ENCODE measurements at places on chromosomes 6 and 20.

GRCh38 chr6:7073821-7074525 lies 33.8 kb upstream of the RREB1 start:
- no peak for DNase-seq

- DNase-seq: no peak
These were observed 54.9 kb upstream of the NT5E start for GRCh38 chr6:85394853-85395538.

DNA sequence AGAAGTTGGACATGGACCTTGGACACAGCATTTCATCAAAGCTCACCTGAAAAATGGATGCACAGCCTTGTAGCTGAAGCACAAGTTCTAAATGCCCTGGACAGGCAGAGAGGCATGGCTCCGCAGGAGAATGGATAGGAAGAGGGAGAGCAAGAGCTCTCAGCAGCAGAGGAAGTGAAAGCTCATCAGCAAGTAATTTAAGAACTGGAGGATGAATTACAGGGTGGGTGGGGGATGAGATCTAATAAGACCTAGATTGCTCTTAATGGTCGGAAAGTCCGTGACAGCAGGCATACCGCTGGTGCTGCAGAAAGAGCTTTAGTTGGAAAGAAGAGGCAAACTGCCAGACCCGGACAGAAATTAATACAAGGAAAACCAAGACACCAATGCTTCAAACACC lies 37.3 kb upstream of the SAYSD1 start:
- DNase-seq: no peak

DNA sequence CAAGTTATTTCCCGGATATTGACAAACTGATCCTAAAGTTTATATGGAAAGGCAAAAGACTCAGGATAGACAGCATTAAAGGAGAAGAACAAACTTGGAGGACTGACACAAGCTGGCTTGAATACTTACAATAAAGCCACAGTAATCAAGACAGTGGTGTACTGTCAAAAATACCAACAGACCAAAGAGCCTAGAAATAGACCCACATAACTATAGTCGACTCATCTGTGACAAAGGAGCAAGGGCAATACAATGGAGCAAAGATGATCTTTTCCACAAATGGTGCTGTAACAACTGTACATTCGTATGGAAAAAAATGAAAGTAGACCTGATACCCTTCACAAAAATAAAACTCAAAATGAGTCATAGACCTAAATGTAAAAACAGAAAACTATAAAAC lies 46.0 kb downstream of the ABHD12 start:
- DNase-seq: peak; percentile 13

GRCh38 chr6:28589957-28590349 lies 64.3 kb downstream of the GPX5 start:
- DNase-seq: no peak

DNA sequence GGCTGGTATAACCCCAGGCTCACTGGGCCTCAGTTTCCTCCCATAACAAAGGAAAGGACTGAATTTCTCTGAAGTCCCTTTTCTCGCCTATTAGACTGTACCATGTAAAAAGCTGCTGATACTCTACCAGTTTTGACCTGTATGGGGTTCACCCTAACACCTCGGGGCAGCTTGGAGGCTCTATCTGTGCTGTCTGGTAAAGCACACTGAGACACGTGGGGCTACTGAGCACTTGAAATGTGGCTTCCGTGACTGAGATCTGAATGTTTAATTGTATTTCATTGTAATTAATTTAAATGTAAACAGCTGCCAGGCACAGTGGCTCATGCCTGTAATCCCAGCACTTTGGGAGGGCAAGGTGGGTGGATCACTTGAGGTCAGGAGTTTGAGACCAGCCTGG lies 24.0 kb downstream of the BMP7 start:
- no peak for DNase-seq

DNA sequence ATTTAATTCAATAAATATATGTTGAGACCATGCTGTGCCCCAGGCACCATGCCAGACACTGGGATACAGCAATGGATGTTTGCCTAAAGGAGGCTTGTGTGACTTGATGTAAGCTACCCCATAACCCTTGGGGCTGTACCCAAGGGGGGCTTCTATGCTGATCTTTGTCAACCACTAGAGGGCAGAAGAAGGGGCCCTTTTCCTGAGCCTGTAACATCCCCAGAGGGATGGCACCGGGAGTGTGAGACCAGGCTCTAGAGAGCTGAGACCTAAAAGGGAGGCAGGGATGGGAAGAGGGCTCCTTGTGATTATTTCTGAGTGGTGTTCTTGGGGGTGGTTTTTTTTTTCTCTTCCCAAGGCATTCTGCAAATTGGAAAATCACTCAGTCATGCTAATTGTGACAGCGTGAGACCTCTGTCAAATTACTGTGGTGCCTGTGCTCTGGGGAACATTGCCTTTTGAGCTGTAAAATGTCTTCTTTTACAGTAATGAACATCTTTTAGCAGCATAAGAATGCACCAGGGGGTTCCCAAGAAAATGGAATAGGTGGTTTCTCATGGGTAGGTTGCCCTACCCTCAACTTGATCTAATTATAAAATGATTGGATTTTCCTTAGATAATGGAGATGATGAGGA lies 138.7 kb upstream of the SLC24A3 start:
- DNase-seq: peak; percentile 61

- no peak for DNase-seq
These were observed 108.4 kb upstream of the OLIG3 start for GRCh38 chr6:137602313-137603197.

DNA sequence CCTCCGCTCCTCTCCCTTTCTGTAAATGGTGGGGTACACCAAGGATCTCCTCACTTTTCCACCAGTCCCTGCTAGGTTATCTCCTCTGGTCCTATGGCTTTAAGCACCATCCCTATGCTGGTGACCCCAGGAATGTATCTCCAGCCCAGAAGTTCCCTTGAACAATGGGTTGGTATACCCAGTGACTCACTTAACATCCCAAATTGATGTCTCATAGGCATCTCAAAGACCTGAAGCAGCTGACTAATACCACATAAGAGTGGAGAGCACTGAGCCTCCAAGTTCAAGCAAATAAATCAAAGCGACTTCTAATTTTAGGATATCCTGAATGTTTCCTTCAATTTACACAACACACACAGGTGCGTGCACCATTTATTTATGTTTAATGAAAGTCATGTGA lies 48.3 kb downstream of the ADGRF1 start:
- DNase-seq: no peak

- no peak for DNase-seq
These were observed 103.4 kb downstream of the MAP3K4 start for GRCh38 chr6:161094955-161095354.

- DNase-seq: no peak
These were observed 91.1 kb downstream of the DST start for GRCh38 chr6:56551409-56552120.

DNA sequence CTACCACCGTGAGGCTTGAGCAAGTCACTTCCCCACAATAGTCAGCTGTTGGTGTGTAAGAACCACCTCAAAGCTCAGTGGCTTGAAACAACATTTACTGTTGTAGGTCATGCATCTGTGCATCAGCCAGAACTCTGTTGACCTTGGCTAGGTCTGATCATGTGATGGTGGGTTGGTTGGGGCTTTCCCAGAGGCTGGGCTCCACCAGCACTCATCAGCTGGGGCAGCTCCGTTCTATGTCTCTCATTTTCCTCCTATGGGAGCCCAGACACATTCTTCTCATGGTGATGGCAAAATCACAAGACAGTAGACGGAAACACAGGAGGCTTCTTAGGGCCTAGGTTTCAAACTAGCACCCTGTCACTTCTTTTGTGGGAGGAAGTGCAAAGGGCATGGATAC lies 42.8 kb upstream of the PSMF1 start:
- DNase-seq: peak; percentile 37

GRCh38 chr6:10412461-10413261 lies 2.2 kb downstream of the TFAP2A start:
- peak; percentile 41 for DNase-seq

DNA sequence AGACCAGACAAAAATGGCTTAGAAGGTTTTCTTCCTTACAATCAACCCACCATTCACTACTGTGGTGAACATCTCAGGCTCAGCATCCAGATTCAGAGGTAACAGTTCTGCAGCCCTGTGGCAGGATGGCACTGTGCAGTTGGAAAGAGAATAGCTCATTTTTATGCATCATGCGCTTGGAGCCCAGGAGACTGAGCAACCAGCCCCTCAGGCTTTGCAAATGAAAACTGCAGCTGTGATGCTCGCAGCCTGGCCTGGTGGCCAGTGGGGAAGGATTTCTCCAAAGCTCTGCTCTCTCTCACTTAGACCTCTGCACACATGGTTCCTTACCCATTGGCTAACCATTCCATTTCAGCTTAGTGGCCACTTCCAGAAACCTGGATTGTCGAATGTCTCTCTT lies 45.8 kb downstream of the GABRR2 start:
- no peak for DNase-seq

DNA sequence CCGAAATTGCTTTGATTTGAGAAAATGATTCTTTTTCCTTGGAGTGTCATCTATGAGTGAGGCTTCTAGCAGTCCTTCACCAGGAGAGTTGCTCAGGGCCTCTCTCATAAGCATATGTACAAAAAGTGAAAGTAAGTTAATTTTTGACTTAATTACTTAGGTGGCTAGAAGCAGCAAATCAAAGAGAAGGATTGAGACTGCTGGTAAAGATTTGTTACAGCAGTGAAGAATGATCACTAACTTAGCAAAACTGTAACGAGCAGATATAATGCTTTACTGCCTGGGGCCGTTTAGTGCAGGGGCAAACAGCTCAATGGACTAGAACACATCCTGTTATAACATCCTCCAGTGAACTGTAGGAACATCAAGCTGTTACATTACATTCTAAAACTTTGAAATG lies 167.8 kb upstream of the RIPOR2 start:
- no peak for DNase-seq

DNA sequence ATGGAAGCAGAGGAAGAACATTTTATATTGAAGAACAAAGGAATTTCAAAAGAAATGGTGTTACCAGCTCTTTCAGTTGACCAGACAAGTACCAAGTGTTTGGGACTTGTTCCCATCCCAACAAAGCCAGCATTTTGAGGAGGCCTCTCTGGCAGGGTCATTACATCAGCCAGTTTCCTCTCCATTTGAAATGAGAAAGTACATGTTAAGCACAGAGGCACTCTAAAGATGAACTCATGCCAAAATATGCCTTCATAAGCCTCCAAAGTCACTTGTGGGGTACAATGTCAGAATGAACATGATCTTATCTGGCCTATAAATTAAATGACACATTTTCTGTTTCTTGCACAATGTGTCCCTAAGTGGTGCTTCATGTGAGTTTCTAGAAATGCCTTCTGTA lies 223.9 kb downstream of the PRL start:
- peak; percentile 57 for DNase-seq

DNA sequence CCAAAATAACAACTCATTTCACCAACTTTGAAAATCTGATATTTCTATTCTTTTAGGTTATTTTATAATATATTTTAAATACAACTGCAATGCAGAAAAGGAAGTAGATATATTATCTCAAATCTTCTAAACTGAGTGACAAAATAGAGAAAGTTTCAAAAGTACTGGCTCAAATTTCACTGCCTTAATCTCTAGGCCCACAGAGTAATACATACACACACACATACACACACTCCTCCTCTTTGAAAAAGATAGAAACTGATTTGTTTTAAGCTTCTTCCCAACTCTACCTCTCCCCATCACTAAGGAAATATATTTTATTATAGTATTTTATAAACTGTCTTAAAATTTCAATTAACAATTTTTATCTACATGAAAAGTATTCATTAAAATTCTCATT lies 36.2 kb downstream of the ARHGAP18 start:
- no peak for DNase-seq

- no peak for DNase-seq
These were observed 80.6 kb upstream of the SULF2 start for GRCh38 chr20:47865912-47866311.

- DNase-seq: no peak
These were observed 27.1 kb downstream of the FOXP4 start for GRCh38 chr6:41573276-41573675.

DNA sequence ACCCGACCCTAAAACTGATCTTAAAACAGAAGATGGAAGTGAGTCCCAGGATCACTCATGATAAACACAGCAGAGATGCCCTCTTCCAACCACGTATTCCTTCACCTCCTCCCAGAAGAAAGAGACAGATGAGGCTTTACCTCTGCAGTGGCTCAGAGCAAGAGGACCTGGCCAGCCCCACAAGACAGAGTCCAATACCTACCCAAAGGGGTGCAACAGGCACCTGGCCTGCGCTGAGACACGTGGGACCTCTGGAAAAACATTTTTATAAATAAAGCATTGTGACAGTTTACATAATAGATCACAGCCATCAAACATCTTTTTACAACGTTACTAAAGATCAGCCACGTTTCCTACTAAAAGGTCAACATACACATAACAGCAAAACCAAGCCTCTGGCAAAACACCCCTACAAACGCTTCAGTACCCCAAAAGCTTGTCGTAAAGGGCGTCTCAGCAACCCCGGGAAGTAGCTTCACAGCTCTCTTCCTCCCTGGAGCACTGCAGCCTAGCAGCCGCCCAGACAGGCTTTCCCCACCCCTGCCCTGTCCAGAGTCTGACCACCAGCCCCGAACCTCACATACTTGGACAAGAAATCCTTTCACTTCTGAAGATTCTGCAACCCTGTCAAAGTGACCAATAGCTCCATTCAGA lies 2.9 kb downstream of the TAF4 start:
- no peak for DNase-seq

DNA sequence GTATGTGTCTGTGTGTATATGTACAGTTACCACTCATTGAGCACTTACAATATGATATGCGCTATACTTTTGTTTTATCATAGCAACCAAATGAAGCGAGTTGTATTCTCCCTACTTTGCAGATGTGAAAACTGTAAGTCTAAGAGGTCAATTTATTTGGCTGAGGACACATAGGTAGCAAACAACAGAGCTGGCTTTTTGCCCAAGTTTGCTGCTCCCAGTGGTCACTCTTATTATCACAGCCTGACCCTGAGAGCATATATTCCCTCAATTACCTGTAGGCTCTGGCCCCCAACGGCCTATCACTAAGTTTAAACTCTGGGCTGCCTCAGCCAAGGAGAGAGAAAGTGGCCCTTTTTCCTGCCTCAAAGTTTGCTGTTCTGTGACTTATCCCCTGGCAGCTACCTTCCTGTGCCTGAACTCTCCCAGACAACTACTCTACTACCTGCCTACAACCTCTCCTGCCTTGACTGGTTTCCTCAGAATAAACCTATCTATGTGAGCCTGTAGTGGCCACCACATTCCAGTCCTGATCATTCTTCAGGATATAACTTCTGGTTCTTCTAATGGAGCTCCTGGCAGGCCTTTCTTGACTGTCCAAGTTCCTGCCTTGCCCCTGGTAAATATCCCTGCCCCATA lies 221.8 kb downstream of the FRK start:
- DNase-seq: peak; percentile 63

DNA sequence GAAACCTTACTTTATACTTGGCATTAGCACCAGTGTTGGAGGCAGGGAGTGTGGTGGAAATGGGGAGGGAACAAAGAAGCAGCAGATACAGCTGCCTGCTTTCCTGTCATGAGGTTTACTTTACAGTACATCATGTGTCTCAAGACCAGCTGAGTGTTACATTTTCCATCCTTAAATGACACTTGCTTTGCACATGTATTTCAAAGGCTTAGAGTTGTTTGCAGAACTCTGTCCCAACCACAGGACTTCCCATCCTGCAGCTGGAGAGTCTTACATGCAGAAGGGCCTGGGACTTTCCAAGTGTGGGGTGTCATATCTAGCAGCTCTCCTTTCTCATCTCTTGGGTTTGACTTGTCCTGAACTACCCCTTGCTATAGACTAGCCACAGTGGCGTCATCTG lies 395.9 kb downstream of the DHX35 start:
- peak; percentile 46 for DNase-seq

Data from SK-MEL-5 (cell line).